Thyroid gland (tissue), 4 donors: ENCODE measurements at places on chromosomes 4 and X. TPM values are rescaled to one million over a fixed set of nuclear protein-coding genes. Genes with fewer than 3 reads are reported as not detected.

PDGFRA gene
- 33.1 TPM for total RNA-seq

DNA sequence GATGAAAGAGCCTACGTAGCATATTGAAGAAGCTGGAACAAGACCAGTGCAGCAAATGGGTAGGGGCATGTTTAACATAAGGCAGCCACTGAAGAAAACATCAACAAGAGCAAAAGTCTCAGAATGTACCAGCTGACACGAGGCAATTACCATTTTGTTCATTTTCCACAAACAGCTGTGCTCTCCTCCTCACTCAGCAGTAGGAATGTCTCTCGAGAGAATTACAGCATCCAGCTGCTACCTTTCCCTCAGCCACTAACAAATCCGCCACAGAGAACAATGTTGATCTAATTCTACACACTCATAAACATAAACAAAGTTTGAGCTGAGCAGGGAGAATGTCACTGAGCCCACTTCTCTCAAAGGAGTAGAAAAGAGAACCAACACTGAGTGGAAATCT is 68.0 kb downstream of the OPHN1 start:
- H3K36me3 ChIP-seq, result no peaks in the 10 kb centered on the region
- no peaks in the 10 kb centered on the region for H3K27me3 ChIP-seq
- no peak for DNase-seq
- H3K4me1 ChIP-seq, result no peaks in the 10 kb centered on the region

CENPVL3 gene
- not detected for total RNA-seq

GRCh38 chr4:86845593-86845992 is 3.6 kb downstream of the SLC10A6 start:
- no peak for DNase-seq
- no peak overlapping the region for H3K27ac ChIP-seq
- H3K4me3 ChIP-seq, result no peak overlapping the region
- no peaks in the 10 kb centered on the region for H3K36me3 ChIP-seq
- peaks cover 6% of the 10 kb centered on the region for H3K4me1 ChIP-seq

DNA sequence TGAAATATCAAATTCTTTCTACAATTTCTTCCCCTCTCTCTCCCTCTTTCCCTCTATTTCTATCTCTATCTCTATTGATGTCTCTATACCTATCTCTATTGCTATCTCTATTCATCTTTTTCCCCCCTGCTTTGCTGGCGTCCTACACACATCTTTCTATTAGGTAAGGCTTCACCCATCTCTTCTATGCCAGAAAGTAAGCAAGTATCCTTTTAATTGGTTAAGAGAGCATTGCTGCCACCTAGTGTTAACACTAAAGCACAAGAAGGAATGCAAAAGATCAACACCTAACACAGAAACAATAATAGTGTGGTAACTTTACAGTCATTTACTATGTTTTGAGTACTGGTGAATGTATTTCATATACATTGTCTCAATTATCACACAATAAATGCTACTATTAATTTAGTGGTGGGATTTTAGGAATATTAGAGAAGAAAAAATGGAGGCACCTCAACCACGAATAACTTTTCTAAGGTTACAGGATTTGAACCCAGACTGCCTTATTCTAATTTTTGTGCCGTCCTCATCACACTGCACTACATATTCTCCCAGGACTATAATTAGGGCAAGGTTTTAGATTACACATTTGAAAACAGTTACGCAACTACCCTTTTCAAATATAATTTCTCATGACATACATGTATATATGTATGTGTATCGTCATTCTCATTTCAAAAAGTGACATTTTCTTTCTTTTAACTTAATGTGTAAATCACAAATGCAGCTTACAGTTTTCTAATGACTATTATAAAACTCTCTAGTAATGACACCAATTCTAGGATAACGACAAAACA is 3.7 kb upstream of the C4orf36 start:
- no peak overlapping the region for H3K4me3 ChIP-seq
- H3K36me3 ChIP-seq, result no peaks in the 10 kb centered on the region
- H3K4me1 ChIP-seq, result no peaks in the 10 kb centered on the region
- H3K27ac ChIP-seq, result no peak overlapping the region

- peaks cover 5% of the 10 kb centered on the region for H3K36me3 ChIP-seq
- no peak overlapping the region for H3K27ac ChIP-seq
- no peak overlapping the region for H3K4me3 ChIP-seq
- no peak for DNase-seq
- H3K4me1 ChIP-seq, result no peaks in the 10 kb centered on the region
- H3K27me3 ChIP-seq, result no peaks in the 10 kb centered on the region
Measured at GRCh38 chr4:48620093-48620492, 130.0 kb downstream of the ZAR1 start.

PARM1 gene
- total RNA-seq, result 453 TPM

GRCh38 chr4:85107553-85107952 is 141.1 kb upstream of the WDFY3 start:
- H3K36me3 ChIP-seq, result no peaks in the 10 kb centered on the region
- no peaks in the 10 kb centered on the region for H3K4me1 ChIP-seq
- no peak for DNase-seq
- no peaks in the 10 kb centered on the region for H3K27me3 ChIP-seq

DNA sequence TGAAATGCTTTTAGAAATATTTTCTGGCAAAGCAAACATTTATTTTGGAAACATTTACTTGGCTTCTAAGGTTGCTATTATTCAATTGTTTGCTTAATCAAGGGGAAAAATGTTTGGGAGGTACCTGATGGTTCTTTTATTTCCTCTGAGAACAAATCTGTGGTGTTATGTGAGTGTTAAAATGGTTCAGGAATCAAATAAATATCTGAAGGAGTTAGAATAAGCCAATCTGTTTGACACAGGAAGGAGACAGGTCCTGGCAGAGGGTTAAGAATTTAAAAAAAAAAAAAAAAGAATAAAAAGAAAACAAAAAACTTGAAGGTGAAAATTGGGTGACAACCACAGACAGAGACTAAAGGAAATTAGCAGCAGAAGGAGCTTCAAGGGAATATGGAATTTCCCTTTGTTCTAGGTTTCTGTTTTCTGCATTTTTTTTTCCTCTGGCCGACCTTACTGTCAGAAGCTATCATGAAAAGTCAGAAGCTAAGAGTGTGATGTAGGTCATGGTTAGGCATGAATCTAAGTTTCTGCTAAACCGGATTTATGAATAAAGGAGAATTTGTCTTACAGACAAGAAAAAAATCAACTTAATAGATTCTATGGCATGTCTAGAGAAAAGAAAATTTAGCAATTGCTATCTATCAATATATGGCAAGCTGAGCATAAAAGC is 78.6 kb upstream of the PNPLA4 start:
- H3K36me3 ChIP-seq, result no peaks in the 10 kb centered on the region
- H3K4me1 ChIP-seq, result no peaks in the 10 kb centered on the region
- H3K27me3 ChIP-seq, result no peaks in the 10 kb centered on the region

GLUD2 gene
- 0.50 TPM for total RNA-seq
